ENCODE measurements at places on chromosomes 2 and 18.

- no peak for DNase-seq
These were observed 650 bp downstream of the ACKR3 start for GRCh38 chr2:236570081-236570868.

- DNase-seq, result no peak
These were observed 115.6 kb upstream of the OTOS start for GRCh38 chr2:240255811-240256703.

DNA sequence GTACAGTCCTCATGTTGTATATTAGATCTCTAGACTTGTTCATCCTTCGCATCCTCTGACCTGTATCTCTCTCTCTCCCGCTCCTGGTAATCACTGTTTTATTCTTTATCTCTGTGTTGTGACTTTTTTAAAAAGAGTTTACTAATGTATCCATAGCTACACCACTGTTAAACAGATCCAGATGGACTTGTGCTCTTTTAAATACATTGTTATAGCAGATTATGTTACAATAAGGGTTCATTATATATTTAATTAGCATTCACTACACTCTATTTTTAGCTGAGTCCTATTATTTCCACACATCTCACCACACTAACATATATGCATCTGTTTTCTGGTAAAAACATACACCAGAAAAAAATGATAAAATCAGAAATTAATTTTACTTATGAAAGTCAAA, 90.5 kb downstream of the RBM43 start:
- no peak for DNase-seq

GRCh38 chr2:180196419-180196977, 189.4 kb upstream of the CWC22 start:
- no peak for DNase-seq

GRCh38 chr2:36587556-36587955, 10.4 kb downstream of the FEZ2 start:
- DNase-seq, result no peak

GRCh38 chr18:7772510-7772888, 205.4 kb downstream of the PTPRM start:
- DNase-seq, result no peak

- peak; percentile 25 for DNase-seq
These were observed 34.6 kb upstream of the STK17B start for GRCh38 chr2:196205881-196206435.

GRCh38 chr18:1658908-1659566, 754.4 kb downstream of the ADCYAP1 start:
- DNase-seq, result no peak

GRCh38 chr2:73700661-73701447, 36.3 kb downstream of the TPRKB start:
- no peak for DNase-seq

DNA sequence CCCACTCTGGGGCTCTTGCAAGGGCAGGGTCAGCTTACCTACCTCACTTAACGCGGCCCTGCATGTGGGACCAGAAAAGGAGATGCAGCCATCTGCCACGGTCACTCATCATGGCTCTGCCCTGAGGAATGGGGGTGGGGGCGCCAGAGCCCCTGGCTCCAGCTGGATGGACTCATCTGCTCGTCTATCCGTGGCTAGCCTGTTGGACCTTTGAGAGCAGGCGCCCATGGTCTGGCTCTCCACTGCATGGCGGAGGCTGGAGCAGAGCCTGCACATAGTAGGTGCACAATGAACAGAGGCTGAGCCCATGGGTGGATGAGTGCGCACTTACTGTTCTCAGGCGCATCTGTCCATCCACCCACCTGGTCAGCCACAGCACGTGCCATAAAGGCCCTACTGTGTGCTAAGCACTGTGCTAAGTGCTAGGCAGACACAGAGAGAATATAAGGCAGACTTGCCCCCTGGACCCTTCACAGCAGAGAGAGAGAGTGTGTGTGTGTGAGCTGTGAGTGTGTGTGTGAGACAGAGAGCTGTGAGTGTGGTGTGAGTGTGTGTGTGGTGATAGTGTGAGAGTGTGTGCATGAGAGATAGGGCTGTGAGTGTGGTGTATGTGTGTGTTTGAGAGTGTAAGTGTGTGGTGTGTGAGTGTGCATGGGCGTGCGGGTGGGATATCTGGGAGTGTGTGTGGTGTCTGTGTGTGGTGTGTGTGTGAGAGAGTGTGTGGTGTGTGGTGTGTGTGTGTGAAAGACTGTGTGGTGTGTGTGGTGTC, 151.3 kb downstream of the TFCP2L1 start:
- no peak for DNase-seq

GRCh38 chr2:240197462-240198139, 57.1 kb upstream of the OTOS start:
- no peak for DNase-seq

GRCh38 chr2:197307236-197307932, 3.2 kb downstream of the ANKRD44 start:
- no peak for DNase-seq

DNA sequence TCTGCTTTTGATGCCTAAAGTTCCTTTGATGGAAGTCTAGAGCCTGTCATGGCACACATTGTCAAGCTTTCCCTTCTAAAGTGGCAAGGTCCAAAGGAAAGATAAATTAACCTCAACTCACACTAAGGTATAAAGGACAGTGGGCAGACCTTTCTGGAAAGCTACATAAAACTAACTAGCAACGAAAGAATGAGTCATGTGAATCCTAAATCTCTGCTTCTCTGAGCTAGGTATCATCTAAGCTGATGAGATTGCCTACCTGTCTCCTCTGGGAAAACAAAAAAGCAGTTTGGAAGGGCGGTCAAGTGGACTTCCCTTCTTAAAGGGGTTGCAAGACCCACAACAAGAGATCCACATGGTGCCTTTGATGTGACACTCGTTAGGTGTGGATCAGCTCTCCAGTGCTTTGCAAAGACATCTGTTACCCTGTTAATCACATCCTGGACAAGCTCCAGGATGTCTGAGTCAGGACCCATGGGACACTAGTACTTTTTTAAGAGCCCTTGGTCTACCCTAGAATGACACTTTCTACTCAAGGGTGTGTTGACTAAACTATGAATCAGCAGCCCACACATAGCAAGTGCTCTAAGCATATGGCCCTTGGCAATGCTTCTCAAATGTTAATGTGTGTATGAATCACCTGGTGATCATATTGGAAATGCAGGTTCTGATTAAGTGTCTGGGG, 173.5 kb downstream of the ALK start:
- no peak for DNase-seq

DNA sequence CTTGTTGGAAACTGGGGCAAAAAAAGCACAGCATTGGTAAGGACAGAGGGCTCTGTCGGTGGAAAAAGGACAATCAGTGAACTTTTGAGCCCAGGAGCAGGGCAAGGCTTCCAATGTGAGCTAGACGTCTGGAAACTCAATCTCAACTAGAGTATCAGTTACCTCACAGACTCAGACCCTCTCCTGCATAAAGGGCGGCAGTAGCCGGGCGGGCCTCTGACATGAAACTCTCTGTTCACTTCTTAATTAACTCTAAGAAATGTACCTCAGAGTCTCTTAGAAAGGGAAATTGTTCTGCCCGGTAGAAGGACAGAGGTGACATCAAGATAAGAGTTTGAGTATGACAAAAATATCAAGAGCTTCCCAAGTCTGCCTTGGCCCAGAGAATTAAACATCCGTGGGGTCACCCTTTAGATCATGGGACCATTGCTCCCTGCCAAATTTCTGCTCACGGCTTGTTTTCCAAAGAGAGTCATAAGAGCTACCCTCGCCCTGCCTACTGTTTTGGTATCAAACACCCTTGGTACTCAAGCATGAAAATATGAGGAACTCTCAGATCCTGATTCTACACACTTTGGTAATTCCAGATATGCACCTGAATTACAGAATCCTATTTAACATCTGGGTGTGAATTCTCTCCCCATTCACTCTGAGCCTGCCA, 103.5 kb upstream of the PKDCC start:
- no peak for DNase-seq

GRCh38 chr2:15939854-15940660, at the start of gene MYCN:
Gene MYCN (plus strand): TSS chr2:15940550. CDS start chr2:15942065, 1,515 bp downstream.
- DNase-seq, result peak; percentile 52

DNA sequence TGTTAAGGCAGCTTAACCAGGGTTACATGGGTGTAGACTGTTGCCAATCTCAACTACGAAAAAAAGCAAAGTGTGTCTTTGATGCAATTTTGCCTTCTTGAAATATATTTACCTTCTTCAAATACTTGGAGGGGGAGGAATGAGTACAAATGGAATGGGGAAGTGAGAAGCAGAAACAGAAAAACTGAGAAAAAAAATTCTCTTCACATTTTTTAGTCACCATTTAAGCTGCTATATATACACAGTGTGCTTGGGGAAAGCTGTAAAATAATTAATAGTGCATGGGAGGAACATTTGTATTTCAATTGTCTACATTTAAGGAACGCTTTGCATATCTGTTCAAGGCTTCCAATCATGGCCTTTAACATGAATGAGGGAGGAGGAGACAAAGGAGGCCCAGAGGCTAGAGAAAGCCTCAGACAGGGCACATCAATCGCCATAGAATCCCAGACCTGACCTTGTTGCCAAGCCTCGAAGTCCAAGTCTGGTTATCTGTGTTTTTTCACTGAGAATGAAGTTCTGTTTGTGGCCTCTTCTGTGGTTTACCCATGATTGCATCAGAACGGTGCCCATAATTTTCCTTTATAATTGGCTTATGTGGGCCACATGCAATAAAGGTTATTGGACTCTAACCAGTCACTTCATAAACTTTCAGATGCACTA, 158.6 kb downstream of the PIK3C3 start:
- no peak for DNase-seq

- no peak for DNase-seq
These were observed 146.4 kb downstream of the RIF1 start for GRCh38 chr2:151556121-151556520.

DNA sequence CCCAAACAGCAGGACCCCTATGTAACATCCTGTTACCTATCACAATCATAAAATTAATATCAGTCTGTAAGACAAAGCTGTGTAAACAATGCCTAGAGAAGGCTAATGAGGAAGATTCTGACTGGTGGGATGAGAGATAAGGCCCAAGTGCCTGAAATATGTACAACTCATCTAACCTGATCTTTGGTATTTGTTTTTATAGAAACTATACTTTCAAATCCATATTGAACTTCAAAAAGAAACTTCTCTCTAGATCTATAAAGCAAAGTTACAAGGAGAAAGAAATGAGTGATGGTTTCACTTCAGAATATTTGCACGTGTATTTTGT, 36.1 kb upstream of the ITGA4 start:
- DNase-seq, result no peak

DNA sequence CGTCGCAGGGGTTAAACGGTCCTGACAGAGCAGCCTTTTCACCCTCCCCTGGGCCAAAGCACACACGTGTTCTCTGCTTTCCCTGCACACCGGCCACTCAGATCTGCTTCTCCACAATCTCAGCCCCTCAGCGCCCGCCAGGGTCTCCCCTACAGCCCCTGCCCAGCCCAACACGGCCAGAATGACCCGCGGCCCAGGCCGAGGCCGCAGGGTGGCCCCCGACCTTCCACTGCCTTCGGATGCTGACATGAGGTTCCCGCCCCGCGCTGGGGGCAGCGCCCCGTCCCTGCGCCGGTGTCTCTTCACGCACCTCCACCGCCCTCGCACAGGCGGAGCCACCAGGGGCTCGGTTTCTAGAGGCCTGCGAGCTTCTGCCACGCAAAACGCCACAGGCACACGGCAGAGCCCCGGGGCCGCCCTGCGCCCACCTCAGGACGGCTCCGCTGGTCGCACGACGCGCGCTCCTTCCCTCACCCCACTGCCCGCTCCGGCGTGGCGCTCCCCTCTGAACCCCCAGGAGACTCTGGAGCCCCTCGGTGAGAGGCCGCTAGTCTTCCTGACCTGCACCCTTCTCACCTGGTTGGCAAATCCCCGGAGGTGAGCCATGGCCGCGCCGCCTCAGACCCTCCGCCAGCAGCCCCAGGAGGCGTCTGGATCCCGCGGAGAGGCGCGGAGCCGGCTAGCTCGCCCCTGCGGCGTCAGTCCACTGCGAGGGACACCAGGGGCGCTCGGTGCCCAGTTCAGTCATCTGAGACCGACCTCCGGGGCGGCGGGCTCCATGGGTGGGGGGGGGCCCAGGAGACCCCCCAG, 749 bp downstream of the STK25 start:
- no peak for DNase-seq

- no peak for DNase-seq
These were observed 234.5 kb downstream of the RBM43 start for GRCh38 chr2:151027151-151027550.

- DNase-seq, result peak; percentile 98
These were observed at the start of gene UBE2F for GRCh38 chr2:237966565-237967462. Gene UBE2F (plus strand): TSS chr2:237967014. CDS start chr2:237973108, 6,094 bp downstream.

GRCh38 chr2:189214484-189214883, 34.9 kb upstream of the COL5A2 start:
- no peak for DNase-seq

DNA sequence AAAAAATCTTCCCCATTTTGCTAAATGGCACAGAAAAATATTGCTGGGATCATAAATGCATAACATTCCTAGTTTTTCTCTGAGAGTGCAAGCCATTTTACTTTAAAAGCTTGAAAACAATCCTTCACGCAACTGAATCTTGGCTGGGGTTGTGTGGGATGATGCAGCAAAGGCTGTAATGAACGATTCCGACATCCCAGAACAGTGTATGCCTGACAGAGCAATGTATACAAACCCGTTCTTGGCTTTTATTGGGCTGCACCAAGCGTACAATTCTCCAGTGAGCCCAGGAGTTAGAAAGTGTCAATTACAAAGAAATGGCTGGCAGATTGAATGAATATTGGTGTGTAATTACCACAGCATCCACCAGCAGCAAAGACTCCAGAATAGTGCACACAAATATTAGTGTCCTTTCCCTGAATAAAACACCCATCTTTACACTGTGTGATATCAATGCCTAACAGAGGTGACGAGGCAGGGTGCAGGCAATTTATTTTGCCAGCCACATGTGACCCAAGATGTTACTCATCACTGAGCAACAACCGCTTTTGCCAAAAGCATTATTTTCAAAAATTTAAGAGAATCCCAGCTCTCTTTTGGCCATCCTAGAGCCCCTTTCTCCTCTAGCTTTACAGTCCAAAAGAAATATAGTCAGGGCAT, 578.6 kb upstream of the CHAC2 start:
- DNase-seq, result no peak

DNA sequence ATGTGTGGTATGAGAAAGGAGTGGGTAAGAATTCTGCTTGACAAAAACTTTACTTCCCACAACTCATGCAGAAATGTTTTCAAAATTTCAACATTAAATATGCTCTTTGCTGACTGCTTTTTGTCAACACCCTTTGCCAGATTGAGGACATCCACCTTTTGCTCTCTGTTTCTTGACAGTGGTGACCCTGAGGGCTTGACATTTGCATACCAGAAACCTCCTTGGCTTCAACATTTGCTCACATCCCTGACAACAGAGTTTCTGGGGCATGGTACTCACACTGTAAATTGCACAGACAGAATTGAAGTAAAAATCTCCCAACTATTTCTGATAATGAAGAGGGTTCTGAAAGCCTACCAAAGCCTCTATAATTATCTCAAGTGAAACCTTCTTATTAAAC, 95.7 kb downstream of the RND3 start:
- DNase-seq, result no peak

GRCh38 chr2:55112229-55113031, 62.2 kb upstream of the RTN4 start:
- DNase-seq, result peak; percentile 87

GRCh38 chr2:88737385-88737784, 45.9 kb downstream of the RPIA start:
- no peak for DNase-seq

Data from heart left ventricle (tissue), 16 donors.